AG04449 (cell line): ENCODE measurements at places on chromosomes 6 and 20.
A peak's percentile ranks its signal among the peaks of the same experiment; 100 is the strongest.

- DNase-seq: no peak
Observed at GRCh38 chr20:6485351-6485750, 282.1 kb upstream of the BMP2 start.

DNA sequence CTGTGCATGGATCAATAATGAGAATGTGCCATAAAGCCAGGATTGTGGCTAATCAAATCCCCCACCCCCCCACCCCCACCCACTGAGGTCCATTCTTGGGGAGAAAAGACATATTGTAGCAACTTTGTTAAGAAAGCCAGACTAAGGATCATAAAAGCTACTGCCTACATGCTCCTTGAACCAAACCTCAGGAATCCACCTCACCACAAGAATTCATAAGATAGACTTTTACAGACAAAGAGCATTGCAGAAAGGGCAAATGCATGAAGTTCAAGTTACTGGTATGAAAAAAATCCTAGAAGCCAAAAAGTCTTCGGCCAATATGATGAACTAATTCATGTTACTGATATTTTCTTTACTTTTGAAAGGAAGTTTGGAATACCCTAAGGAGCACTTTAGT, 187.9 kb upstream of the ARID1B start:
- peak; percentile 57 for DNase-seq

GRCh38 chr6:125974214-125974866, 12.0 kb upstream of the TRMT11 start:
- DNase-seq: no peak

DNA sequence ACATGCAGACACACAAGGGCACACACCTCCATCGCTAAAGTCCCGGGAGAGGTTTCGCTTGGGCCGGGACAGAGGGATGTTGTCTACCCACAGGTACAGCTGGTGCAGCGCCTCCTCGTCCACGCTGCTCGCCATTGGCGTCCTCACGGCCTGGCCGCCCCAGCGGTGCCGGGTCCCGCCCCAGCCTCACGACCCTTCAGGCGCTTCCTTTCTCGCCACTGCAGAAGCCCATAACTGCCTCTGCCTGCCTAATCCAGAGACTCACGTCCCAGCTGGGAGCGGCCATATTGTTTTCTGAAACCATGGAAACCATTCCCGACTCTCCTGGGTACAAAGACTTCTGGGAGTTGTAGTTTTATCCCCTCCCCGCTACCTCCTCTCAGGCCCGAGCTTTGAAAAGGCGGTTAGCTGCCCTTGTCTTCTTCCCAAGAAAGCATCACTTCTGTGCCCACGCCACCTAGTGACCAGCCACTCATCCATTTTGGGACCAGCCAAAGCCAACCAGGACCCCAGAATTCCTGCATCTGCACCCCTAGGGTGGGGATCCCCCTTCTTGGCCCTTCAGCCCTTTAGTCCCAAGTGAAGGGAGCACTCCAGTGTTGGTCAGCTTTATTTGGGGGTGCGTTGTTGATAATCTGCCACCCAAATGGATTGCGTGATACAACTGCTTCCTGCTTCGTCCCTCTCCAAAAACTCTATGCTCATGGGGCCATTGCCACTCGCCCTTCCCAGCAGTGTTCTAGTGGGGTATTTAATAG, at the start of gene SPEF1:
TSS of gene SPEF1 (minus strand) at position 296 of the 758 bp plus-strand sequence. CDS start at position 135, 161 bp downstream.
- DNase-seq: peak; percentile 59

- no peak for DNase-seq
Observed at GRCh38 chr20:57699395-57699794, 10.4 kb downstream of the PMEPA1 start.

- DNase-seq: no peak
Observed at GRCh38 chr6:73139681-73140383, 85.5 kb downstream of the KHDC1L start.

GRCh38 chr6:53309901-53310300, 38.8 kb downstream of the ELOVL5 start:
- DNase-seq: no peak

DNA sequence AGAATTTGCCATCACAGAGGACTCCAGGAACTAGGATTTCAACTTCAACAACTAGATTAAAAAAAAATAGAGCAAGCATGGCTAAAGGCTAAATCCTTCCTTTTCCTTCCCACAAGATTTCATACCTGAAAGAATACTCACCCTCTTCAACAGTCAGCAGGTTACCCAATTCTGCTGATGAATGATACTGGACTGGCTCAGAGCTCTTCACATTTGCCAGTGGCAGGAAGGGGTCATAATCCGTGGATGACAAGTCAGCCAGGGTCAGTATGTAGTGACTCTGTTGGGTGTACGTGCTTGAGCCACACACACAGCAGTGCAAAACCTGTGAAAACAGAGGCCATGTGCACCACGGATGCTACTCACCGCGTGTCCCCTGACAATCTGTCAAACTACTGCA, 152.9 kb downstream of the INSM1 start:
- no peak for DNase-seq

GRCh38 chr6:143741480-143741879, 63.7 kb downstream of the PHACTR2 start:
- DNase-seq: no peak

- no peak for DNase-seq
Observed at GRCh38 chr6:157169226-157169625, 154.1 kb downstream of the TMEM242 start.

- no peak for DNase-seq
Observed at GRCh38 chr6:16969699-16970655, 131.9 kb upstream of the STMND1 start.

DNA sequence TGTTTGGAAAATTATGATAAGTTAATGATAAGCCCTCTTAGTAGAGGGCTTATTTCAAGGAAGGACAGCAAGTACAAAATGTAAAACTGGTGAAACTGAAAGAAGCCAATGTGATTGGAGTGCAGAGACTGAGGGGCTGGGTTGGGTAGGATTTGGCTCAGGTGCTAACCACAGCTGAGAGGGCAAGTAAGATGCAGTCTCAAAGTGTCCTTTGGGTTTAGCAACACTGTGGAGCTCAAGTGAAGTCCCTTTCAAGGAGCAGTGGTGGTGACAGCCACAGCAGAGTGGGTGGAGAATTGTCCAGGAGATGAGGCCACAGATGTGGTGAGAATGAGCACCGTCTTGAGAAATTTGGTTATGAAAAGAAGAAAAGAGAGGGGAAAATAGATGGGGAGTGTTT, 181.4 kb downstream of the AKAP7 start:
- no peak for DNase-seq

DNA sequence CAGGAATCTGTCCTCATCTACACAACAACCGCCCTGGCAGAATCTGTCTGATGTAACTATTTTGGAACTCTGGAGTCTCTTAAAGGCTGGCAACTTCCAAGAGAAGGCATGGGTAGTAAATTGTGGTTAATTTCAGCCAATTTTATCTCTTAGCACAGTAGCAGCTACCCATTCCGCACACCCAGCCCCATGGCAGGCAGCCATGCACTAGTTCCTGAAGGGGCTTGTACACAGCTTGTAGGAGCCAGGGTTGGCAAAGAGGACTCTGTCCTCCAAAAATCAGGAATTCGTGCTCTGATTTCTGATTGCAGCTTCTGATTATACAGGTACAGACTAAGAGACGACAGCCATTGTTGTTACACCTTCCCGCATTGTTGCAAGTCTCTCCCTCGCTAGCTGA, 155.9 kb downstream of the RNF144B start:
- no peak for DNase-seq

GRCh38 chr20:4045741-4046140, 30.4 kb upstream of the RNF24 start:
- DNase-seq: no peak

- DNase-seq: no peak
Observed at GRCh38 chr20:24166412-24166811, 177.8 kb upstream of the GGTLC1 start.

DNA sequence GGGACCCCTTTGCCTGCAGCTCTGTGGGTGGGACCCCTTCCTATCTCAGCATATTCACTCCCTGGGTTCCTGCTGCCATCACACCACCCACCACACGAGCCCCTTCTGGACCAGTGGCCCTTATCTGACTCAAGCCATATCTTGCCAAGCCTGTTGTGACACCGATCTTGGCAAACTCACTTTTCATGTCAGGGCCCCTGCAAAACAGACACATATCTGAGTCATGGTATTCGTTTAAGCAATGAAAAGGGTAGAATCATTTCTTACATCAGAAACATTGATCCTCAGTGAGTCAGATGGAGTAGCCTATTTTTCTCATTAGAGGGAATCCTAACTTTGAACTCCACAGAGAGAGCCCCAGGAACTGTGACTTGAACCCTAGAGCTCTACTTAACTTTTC, 10.6 kb downstream of the RAET1E start:
- no peak for DNase-seq

DNA sequence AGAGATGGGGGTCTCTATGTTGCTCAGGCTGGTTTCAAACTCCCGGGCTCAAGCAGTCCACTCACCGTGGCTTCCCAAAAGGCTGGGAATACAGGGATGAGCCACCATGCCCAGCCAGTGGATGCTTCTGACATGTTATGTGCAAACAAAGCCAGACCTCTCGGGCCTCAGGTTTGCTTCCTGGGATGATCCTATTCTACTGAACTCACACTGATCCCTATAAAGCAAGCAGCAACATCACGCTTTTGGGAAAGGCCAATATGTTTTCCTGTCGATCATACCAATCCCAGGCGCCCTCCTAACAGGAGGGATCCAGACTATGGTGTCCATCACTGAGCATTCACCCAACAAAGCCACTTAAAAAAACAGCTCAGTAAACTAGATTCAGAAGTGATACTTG, 60.2 kb downstream of the CSE1L start:
- DNase-seq: no peak

DNA sequence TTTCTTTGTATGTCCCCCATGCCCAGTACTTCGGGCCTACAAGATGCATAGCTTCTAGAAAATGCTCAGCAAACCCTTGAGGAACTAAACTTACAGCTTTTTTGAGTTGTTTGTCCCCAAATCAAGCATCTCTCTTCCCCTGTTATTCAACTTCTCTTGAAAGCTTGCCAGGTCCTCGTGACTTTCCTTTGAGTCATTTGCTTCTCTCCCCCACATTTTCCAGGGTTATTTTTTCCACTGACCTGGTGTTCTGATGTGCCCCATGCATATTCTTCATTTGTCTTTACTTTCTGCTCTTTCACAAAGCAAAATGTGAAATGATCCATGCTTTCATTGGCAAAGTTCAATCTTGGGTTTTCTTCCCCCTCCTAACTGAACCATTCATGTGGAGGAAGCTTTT, 204.8 kb downstream of the TFAP2A start:
- no peak for DNase-seq

- DNase-seq: no peak
Observed at GRCh38 chr6:155443168-155443567, 12.5 kb downstream of the NOX3 start.

DNA sequence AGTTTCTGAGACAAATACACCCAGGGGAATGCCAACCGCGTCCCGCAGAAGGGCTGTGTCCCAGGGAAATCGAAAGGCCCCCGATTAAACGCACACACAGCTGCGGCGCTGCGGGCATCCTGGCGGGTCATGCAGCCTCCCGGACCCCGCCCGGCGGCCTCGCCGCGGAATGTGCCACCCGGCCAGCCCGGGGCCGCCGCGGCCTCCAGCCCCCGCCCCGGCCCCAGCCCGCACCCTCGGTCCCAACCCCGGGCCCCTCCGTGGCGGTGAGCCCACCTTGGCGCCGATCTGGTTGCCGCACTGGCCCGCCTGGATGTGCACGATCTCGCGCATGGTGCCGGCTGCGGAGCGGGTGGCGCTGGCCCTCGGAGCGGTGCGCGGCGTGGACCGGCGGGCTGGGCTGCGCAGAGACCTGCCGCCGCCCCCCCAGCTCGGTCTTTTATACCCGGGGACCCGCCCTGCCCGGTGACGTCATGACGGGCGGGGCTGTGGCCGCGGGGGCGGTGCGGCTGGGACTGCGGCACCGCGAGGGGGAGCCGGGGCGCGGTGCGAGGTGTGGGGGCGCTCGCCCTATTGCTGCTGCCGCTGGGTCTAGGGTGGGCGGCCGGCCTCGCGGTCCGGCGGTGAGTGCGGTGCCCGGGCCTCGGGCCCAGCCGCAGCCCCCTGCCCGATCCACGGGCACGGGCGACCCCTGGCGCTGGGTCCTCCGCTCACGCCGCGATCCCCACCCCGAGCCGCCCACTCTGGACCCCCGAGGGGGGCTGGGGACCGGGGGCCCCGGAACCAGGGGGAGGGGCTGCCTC, at the start of gene TUBB2A:
TSS of gene TUBB2A (minus strand) at position 414 of the 803 bp plus-strand sequence. CDS start at position 333, 81 bp downstream.
- DNase-seq: no peak

DNA sequence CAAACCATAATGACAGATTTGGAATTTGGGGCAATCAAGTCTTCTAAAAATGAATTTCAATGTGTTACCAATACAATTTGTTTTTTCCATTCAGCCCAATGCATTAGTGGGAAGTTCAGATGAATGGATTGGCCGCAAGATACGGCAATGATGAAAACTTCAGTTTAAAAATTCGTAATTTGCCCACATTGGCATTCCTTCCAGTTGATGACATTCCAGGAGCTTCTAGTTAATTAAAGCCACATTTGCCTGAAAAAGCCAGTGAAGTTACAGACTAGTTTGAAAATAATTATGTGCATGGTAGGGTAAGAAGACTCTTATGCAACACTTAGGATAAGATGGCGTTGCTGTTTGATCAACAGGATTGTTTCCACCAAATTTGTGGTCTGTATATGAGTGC, 46.2 kb downstream of the NHLRC1 start:
- peak; percentile 16 for DNase-seq

DNA sequence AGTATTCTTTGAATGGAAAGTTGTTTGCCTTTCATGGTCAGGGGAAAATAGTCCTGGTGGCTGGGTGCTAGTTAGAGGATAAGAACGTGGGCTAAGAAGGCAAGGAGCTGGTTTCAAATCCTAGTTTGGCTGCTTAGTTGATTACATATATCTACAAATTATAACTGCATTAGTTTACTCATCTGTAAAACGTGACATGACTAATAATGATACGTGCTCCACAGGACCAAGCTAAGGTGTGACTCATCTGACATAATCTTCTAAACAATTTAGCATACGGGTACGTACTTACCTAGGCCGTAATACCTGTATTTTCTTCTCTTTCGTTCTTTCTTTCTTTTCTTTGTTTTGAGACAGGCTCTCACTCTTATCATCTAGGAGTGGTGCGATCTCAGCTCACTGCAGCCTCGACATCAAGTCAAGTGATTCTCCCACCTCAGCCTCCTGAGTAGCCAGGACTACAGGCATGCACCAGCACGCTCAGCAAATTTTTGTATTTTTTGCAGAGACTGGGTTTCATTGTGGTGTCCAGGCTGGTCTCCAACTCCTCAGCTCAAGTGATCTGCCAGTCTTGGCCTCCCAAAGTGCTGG, 1274.2 kb upstream of the GJE1 start:
- DNase-seq: no peak

GRCh38 chr6:44003345-44004061, 123.7 kb downstream of the MRPL14 start:
- DNase-seq: no peak

GRCh38 chr6:23027281-23027680, 457.9 kb downstream of the HDGFL1 start:
- no peak for DNase-seq

DNA sequence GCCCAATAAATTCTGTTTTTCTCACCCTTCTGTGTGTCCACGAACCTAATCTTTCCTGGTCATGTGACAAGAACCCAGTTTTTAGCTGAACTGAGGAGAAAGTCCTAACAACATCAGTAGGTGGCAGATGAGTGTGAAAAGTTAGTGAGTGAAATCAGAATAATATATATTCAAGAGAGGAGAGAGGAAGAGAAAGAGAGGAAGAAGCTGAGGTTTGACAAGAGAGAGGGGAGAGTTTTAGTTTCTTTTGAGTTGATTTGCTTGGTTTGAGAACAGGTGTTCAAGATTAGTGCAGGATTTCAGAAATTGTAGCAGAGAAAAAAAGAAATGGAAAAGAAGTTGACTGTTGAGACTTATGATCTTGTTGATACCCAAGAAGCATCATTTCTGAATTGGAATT, 930.5 kb upstream of the FLRT3 start:
- no peak for DNase-seq

GRCh38 chr6:123418071-123418470, 218.7 kb downstream of the TRDN start:
- DNase-seq: no peak
